ENCODE measurements at places on chromosomes 5 and 9.

- peak; percentile 83 for DNase-seq
Observed at GRCh38 chr5:132674671-132675506, 1.1 kb downstream of the IL4 start.

- DNase-seq: no peak
Observed at GRCh38 chr9:117703537-117703936, 666 bp upstream of the TLR4 start.

DNA sequence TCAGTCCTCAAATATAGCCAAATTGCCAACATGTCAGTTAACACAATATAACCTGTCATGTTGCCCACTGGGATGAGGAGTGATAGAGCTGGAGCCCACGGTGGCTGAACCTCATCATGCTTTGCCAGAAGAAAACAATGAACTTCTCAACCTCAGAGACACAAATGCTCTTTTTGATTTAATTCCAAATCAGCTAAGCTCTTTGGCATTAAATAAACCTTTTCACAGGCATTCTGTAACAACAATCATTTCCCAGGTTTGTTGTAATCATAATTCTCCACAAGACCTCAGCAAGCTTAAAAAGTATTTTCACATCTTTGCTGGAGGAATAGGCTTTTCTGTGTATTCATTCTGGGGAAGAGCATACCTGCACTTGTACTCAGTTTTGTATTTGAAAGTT lies 830.9 kb downstream of the MAT2B start:
- no peak for DNase-seq

- DNase-seq: no peak
Observed at GRCh38 chr5:96706433-96707111, 44.4 kb downstream of the CAST start.

GRCh38 chr9:128429513-128430086 lies 8.9 kb downstream of the CERCAM start:
- no peak for DNase-seq

- DNase-seq: no peak
Observed at GRCh38 chr5:69331528-69332445, 814 bp downstream of the CCDC125 start.

DNA sequence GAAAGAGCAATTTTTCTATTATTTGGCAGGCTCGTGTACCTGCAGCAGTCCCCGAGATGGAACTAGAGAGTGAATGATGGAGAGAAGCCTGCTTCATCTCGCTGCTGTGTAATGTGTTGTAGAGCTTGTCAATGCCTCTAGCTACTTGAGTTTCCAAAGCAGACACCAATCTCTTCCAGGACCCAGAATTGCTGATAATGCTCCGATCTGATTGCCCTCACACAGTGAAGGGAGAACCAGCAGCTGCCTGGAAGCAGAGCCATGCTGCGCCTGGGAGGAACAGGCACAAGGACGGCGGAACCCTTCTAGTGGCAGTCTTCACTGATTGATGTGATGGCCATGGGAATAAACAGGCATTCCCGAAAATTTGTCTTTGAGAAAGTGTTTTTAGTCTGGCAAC lies 288.0 kb downstream of the ICE1 start:
- no peak for DNase-seq

GRCh38 chr9:25678147-25678666 lies at the start of gene TUSC1:
TUSC1 (minus strand) TSS chr9:25678444; CDS start chr9:25678312, 132 bp downstream.
- DNase-seq: peak; percentile 75

DNA sequence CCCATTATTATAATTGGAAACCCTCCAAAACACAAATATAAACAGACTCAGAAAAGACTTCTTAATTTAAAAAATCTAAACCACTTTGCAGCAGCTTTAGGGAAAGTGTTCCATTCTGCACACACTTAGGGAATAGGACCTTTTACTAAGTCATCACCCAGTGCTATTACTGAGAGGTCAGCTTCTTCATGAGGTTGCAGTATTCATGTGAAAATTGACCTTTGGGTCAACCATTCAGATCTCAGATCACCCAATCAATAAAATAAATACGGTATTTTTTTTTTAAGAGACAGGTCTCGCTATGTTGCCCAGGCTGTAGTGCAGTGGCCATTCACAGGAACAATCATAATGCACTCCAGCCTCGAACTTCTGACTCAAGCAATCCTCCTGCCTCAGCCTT lies 21.8 kb downstream of the NR6A1 start:
- DNase-seq: no peak

- DNase-seq: no peak
Observed at GRCh38 chr9:21286659-21287058, 18.5 kb downstream of the IFNA5 start.

- DNase-seq: no peak
Observed at GRCh38 chr9:137349471-137350033, 47.5 kb upstream of the NRARP start.

DNA sequence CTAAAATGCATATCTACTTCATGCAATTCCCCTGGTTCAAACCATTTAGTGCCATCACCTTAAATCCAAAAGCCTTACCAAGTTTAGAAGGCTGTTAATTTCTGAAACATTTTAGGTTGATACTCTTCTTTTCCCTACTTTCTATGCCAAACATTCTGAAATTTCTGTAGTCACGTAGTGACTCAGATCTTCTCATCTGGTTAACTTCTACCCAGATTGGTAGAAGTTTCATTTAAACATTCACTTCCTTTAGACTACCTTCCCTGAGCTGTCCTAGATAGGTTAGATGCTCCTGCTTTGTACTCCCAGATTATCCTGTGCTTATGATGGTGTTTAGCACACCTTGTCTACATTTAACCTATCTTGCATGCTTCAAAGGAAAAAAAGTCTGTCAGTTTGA lies 9.9 kb downstream of the RAD50 start:
- DNase-seq: no peak

GRCh38 chr9:3088219-3088618 lies 244.3 kb upstream of the PUM3 start:
- no peak for DNase-seq

DNA sequence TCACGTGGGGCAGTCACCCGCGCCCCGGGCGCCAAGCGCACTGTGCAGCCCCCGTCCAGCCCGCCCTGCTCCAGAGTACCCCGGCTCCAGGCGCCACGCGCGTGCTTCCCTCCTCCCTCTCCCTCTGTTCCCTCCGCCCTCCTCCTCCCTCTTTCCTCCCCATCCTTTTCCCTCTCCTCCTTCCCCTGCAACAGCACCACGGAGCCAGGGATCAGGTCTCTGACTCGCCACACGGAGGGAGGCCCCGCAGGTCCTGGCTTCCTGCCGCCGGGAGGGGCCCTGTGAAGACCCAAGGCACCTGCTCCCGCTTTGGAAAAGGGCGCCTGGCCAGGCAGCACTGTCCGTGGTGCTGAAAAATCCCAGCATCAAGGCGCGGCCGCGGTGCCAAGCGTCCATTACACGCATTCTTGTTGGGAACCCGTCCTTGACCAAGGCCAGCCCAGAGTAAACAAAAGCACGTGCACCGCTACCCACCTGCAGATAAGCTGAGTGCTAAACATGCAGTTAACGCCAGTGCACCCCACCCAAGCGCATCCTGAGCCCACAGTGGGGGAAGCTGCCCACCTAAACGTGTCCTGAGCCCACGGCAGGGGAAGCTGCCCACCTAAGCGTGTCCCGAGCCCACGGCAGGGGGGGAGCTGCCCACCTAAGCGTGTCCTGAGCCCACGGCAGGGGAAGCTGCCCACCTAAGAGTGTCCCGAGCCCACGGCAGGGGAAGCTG lies 21.7 kb downstream of the SLC6A18 start:
- DNase-seq: no peak

GRCh38 chr5:407801-408268 lies 35.1 kb upstream of the EXOC3 start:
- DNase-seq: no peak

DNA sequence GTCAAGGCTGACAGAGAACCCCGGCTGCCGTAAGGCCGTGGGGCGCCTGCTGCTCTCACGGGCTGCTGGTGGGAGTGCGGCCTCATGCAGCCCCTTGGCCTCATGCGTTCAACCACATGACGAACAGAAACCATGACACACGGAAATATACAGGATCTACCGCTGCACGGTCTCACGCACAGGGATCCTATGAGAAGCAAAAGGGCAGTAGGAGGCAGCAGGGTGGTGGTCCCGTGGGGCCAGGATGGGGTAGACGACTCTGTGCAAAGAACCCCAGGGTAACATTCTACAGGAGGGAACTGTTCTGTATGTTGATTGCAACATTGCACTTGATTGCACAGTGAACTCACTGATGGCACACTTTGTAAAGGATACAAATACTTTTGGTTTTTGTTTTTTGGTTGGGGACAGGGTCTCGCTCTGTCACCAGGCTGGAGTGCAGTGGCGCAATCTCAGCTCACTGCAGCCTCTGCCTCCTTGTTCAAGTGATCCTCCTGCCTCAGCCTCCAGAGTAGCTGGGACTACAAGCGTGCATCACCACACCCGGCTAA lies 51.6 kb downstream of the NACC2 start:
- DNase-seq: no peak

DNA sequence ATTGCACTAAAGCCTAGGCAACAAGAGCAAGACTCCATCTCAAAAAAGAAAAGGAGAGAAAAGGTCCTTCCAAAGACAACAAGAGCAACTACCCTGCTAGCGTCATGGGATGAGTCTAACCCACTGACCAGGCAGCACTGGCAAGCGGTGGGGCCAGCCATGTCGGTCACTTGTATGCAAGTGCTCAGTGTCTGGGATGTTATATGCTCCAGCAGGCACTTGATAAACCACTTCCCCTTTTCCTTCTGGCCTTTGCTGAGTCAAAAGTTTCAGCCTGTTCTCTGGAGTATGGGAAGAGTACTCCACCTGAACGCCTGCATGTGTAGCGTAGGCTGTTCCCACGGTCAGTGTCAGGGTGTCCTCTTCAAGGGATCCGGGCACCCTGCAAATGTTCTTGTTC lies 9.2 kb upstream of the MXD3 start:
- no peak for DNase-seq

DNA sequence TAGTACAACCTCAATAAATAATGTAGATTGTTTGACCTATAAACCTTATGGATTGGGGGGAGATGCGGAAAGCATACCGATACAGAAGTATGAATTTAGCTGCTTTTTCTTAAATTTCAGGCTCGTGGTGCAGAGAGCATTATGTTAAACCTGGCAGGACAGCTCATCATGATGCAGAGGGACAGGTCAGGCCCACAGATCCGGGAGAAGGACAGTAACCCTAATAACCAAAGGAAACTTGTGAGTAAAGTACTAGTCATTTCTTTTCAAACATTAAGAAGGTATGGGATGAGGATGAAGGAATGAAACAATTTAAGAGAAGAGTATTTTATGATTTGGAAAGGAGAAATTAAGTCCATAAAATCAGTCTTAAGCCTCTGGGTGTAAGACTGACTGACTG lies 70.5 kb downstream of the ERMP1 start:
- no peak for DNase-seq

DNA sequence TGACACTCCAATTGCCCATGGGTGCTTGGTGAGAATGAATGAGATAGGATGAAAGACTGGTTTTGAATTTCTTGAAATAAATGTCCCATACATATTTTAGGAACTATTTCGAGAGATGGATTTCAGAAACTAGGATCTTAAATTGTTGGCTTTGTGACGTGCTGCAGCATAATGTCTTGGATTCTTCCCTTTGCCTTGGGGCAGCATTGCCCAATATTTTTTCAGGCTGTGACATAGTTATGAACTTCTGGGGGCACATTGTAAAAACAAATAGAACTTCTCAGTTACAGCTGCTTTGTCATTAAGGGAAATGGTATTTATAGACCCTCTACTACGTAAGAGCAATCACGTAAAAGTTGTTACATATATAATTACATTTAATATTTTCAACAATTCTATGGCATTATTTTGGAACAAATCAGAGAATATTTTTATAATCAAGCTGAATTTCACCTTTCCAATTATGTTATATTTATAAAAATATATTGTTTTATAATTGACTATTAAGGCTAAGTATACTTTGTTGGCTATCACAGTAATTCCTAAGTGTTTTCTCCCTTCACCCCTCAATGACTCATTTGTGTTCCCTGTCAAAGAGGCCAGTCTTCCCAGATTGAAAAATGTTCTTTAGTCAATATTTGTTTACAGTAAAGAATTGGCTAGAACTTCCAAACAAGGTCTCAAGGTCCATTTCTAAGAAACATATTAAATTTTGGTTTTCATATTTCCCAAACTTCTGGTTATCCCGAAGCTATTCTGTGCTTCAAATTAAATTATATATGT lies 1388.3 kb upstream of the ACO1 start:
- no peak for DNase-seq

DNA sequence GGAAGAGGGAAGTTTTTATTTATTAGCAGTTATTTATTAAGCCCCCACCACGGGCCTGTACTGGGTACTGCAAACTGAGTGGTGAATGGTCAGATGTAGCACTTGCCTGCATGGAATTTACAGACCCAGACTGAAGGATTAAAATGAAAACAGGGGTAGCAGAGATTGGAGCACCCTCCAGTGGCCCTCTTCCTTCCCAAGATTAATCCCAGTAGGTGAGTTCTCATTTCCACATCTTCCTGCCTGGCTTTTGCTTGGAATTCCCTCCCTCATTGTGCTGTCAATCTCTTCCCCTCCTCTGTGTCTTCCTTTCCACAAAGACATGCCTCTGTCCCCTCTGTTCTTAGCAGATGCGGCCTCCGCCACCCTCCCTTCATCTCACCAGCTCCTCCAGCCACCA lies 39.2 kb downstream of the MVB12B start:
- DNase-seq: no peak

DNA sequence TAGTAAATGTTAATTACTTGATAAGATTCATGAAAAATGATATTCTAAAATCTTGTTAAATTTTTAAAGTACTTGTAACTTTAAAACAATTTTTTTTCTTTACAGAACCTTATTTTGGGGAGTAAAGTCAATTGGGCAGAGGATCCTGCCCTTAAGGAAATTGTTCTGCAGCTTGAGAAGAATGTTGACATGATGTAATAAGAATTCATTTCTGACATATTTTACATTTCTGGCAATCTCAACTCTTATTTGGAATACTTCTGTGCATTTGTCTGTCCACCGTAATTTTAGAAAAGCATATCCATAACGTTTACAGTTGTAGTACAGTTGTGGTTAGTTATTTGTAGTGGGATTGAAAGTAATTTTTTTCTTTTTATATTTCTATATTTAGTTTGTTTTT lies 20.2 kb downstream of the CENPH start:
- DNase-seq: no peak

DNA sequence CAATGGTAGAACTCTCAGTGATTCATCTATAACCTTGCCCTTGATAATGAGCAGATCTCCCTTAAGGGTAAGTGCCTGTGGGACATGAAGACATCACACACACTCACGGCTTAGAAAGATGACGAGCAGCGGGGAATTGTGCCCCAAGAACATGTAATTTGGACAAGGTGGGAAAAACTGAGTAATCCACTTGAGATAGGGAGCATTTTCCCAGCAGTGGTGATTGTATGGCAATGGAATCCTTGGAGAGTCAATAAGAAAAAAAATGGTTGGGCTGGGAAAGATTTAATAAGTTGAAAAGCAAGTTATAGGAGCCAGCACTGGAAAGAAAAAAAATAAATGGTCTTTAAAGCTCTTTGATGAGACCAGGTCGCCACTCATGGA lies 193.1 kb downstream of the GLIS3 start:
- DNase-seq: peak; percentile 69

DNA sequence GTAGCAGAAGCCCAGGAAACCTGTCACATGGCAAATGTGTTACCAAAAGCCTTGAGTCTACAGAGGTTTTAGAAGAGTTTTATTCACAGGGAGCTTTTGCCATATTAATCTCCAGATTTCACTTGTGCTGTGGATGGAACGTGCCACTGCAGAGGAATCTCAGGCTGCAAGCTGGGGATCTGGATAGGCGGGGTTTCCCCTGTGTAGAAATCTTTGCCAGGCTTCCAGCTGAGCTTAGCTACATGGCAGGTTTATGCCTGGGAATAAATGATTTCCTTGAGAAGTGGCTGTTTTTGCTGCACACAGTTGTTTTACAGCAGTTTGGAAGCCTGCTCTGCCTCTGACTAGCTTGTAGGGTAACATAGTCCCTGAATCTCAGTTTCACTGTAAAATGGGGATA lies 224.6 kb upstream of the PLPPR1 start:
- no peak for DNase-seq
